ENCODE measurements at places on chromosomes 1 and 21.
A peak's percentile ranks its signal among the peaks of the same experiment; 100 is the strongest.

DNA sequence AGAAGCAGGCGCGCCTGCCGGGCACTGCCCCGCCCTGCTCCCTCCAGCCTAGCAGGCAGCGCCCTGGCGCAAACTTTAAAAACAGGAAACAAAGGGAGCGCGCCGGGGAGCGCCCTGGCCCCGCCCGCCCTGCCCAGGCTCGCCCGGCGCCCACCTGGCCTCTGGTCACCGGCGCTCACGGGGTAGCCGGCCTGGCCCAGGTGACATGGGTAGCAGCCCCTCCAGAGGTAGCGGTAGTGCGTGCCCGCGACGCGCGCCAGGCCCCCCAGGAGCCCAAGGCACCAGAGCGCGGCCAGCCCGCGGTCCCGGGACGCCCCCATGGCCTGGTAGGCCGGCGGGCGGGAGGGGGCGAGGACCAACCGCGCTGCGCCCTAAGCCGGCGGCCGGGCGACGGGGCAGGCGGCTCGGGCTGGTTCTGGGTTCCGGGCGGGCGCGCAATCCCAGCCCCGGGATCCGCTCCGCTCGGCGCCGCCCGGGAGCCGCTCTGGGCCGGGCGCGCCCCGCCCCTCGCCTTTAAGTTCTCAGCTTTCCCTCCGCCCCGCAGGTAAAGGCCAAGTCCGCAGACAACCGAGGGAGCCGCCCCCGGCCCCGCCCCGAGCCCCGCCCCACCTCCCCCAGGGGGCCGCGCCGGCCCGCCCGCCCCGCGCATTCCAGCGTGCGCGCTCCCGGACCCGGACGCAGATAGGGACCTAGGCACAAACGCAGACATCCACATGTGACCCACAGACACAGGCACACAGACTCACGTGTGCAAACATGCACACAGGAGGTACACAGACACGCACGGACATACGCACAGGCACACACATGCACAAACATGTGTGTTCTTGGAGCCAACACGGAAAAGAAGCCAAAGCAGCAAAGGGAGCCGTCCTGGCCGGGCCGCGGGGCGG, 76.7 kb downstream of the ARHGEF16 start:
- DNase-seq, result no peak

DNA sequence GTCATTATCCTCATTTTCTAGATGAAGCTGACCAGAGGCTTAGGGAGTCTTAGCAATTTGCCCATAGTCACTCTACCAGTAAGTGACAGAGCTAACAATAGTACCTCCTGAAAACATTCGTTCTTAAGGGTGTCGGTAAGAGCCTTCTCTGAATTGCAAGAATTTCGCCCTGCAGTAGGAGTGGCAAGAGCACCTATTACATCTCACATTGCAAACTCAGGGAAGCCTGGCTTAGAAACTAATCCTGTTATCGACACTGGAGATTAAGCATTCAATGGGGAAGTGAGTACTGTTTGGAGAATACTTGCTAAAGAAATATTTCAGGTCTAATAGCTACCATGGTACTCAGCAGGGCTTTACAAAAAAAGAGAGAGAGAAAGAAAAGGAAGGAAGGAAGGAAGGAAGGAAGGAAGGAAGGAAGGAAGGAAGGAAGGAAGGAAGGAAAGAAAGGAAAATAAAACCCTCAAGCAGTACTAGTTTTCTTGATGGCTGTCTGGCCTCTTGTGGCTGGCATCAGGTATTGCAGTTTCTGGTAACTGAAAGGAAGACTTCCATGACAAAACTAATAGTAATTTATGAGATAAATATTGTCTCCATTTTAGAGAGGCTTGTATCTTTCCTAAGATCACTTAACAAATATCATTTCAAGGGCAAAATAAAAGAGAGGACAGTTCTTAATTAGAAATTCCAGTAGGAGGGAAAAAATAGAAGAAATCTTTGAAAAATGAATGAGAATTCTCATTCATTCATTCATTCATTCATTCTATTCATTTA, 10.4 kb downstream of the C1orf226 start:
- DNase-seq, result no peak

DNA sequence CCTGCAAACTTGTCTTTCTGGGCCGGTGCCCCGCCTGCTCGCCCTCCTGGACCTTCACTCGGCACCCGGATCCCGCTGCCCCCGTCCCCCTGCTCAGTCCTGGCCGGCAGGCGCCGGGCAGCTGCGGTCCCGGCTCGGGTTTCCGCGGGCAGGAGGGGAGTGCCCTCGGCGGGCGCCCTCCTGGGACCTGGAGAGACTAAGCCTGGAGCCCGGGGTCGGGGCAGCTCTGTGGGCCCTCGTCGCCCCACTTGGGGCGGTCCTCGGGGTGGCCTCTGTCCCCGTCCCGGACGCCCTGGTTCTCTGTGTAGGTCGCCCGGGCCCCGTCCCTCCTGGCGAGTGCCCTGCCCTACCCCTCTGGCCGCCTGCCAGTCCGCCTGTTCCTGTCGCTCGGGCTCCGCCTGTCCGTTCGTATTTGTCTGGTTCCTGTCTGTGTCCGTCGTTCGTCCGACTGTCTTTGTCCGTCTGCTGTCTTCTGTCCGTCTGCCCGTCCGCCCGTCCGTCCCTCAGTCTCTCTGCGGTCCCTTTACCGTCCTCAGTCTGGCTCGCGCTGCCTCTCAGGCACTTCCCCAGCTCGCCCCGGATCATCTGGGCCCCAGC, 490 bp downstream of the SERINC2 start:
- DNase-seq, result peak; percentile 21

GRCh38 chr21:43687566-43688399, 28.4 kb downstream of the RRP1B start:
- DNase-seq, result no peak

- DNase-seq, result peak; percentile 97
Observed at GRCh38 chr1:50959913-50960844, at the start of gene FAF1. Gene FAF1 (minus strand): TSS chr1:50960267. CDS start chr1:50959811, 456 bp downstream.

GRCh38 chr21:24705201-24705600, 902.1 kb downstream of the MRPL39 start:
- DNase-seq, result no peak

GRCh38 chr1:214912127-214912526, 170.4 kb upstream of the KCNK2 start:
- no peak for DNase-seq

DNA sequence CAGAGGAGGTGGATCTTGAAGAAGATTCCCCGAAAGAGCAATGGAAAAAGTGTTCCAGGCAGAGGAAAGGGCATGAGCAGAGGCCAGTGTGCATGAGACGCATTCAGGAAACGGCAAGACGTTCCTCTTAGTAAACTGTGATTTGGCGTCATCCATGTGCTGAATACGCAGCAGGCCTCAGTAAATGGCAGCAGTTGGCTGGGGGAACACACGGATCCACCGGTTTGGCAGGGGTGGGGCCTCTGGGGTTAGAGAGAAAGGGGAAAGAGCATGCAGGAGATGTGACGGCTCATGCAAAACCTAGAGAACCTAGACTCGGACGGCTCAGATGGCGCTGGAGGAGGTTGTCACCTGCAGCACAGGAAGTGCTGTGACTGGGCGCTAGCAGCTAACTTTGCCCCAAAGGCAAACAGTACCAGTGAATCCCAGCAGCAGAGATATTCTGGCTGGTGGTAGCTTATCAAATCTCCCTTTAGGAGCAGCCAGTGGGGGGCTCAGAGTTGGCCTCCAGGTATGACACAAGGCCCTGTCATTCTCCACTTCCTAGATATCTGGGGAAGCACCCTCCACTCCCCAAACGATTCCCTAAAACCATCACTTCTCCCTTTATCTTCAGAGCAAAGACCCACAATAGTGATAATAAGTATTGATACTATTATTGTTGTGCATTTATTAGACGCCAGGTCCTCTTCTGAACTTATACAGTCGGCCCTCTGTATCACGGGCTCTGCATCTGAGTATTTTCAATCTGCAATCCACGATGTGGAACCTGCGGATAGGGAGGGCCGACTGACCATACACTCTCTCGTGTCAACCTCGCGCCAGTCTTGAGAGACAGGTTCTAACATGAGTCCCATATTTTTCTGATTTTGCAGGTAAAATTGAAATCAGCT, 7.6 kb downstream of the LAPTM5 start:
- DNase-seq, result no peak

DNA sequence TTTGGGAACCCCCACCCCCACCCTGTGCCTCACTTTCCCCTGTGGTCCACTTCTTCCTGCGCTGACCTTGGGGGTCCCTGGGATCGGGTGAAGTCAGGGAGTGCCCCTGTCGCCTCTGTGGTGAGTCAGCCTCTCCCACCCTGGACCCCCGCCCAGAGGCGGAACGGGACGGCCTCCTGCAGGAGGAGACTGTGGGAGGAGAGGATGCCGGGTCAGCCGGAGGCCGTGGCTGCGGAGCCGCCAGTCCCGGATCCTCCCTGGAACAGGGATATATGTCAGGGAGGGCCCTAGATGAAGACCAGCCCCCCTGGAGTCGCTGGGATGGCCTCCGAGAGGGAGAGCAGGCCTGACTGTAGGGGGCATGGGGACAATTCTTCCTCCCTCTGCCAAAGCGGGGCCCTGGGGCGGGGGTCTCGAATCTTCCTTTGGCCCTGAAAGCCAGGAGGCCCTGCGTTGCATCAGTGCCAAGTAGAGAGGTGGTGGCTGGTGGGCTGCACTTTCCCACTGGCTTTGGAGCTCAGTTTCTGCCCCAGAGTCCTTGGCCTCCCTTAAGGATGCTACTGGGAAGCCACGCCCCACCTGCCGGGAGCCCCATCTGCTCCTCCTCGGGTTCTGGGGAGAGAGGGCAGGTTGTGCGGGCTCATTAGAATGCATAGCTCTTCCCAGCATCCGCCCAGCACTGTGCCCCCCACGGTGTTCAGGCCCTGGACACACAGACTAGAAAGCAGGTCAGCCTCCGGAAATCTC, 930 bp downstream of the ARHGEF10L start:
- no peak for DNase-seq

DNA sequence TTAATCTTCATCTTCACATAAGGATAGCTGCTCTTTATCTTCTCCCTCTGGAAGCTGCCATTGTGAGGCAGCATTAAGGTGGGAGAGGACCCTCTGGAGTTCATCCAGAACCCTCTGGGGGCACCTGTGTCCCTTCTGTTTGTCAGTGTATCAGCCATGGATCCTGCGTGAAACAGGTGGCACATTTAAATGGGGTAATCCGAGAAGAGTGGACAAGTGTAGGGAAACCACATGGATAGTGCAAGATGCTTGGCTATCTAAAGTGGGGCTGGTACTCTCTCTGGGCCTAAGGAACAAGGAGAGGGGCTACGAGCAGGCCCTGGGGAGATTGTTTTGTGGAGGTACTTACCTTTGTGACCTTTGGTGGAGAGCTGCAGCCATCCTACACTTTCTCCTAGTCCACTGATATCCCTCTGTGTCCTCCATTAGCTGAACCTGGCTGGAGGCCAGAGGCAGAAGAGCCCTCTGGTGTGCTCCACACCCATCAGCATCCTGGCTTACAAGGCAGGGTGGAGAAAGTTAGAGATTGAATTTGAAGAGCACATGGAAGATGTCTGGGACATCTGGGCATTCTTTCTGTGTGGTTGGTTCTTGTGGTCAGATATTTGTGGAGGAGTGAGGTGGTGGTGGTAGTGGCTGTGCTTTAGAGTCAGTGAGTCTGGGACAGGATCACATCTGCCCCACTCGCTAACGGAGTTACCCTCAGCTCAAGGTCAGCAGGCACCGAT, 117.7 kb downstream of the FGGY start:
- DNase-seq, result no peak

DNA sequence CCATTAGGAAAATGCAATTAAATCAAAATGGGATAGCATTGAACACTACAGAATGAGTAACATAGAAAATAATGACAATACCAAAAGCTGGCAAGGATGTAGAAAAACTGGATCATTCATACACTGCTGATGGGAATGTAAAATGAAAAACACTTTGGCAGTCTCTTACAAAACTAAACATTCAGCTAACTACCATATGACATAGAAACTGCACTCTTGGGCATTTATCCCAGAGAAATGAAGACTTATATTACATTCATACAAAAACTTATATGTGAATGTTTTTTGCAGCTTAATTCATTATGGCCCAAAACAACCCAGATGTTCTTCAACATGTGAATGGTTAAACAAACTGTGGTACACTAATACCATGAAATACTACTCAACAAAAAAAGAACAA, 66.4 kb downstream of the ANKRD13C start:
- DNase-seq, result no peak

DNA sequence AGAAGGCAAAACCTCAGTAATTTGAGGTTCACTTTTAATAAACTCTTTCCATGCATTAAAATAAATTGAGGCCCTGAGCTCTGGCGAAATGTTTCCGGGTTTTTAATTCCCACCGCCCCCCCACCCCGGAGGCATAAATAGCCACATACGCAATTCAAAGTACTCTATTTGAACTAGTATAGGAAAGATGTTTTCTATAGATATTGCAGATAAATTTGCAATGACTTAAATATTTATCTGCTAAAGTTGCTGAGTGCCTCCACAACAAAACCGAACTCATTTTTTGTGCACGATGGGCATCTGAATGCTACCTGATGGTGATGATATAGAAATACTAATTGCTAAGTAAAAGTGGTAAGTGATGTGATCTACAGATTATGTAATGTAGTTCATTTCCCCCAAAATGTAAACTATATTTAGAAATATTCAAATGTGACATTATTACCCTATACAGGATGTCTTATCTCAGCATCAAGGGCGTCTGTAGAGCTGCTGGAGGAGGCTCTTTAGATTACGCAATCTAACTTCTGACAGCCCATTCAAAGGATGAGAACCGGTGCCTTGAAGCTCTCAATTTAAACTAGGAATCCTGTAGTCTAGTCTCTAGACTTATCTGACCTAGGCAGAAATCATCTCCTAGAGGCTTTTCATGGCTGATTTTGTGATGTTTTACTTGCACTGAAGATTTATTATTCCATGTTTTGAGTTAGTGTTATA, 8.5 kb downstream of the IRF2BP2 start:
- DNase-seq, result no peak

- peak; percentile 16 for DNase-seq
Observed at GRCh38 chr1:63189677-63190076, 132.7 kb upstream of the FOXD3 start.

DNA sequence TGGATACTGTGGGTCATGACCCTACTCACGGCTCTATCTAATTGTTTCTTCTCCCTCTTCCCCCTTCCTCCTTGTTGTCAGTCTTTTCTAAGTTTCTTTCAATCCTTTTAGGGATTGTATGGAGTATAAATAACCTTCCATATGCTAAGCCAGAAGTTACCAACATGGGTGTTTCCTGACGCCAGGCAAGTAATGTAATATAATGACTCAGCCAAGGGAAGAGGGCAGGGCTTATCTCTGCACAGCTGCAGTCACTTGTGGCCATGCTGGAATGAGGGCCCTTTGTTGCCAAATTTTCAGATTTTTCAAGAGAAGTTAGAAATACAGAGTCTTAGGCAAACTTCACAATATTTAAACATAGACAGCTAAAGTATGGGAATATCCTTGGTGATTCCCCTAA, 194.6 kb downstream of the ST6GALNAC3 start:
- no peak for DNase-seq

- peak; percentile 38 for DNase-seq
Observed at GRCh38 chr1:77126307-77126706, 92.9 kb downstream of the PIGK start.

- DNase-seq, result no peak
Observed at GRCh38 chr1:27418326-27419185, 26.1 kb downstream of the GPR3 start.

DNA sequence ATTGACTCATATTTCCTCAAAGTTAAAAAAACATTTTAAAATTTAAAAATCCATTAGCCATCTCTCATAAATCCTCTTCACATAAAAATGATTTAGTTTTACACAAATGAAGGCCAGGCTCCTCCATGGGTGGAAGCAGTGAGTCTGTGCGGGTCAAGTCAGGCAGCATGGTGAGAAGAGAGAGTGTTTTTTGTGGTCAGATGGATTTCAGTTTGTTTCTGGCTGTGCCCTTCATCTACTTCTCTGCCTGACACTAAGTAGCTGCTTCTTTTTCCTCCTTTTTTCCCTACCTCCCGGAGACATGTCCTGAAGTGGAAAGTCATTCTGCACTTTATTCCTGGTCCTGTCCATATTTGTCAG, 10.3 kb downstream of the PLA2G4A start:
- no peak for DNase-seq

GRCh38 chr1:6207921-6208320, 2.0 kb downstream of the RNF207 start:
- no peak for DNase-seq
